Epithelial cell of proximal tubule (primary cell): ENCODE measurements at places on chromosomes 4 and X. TPM values are rescaled to one million over a fixed set of nuclear protein-coding genes. Genes with fewer than 3 reads are reported as not detected.

The CTAG1B gene
- not detected in 2 replicates for total RNA-seq

The PABPC5 gene
- 1.3 and 2.0 TPM in 2 replicates for total RNA-seq

The CNKSR2 gene
- 1.4 and 3.4 TPM in 2 replicates for total RNA-seq

The PNCK gene
- total RNA-seq: 0.86 TPM in 1 of 2 replicates, not detected in the other

The GPR82 gene
- not detected in 2 replicates for total RNA-seq

The ZNF711 gene
- total RNA-seq: 2.5 and 4.3 TPM in 2 replicates

The KIT gene
- 0.12 and 0.22 TPM in 2 replicates for total RNA-seq

The G3BP2 gene
- total RNA-seq: 109 and 113 TPM in 2 replicates

The FAM241A gene
- 1.1 and 1.4 TPM in 2 replicates for total RNA-seq

The HHIP gene
- 0.92 and 1.7 TPM in 2 replicates for total RNA-seq

The AIFM1 gene
- 17.1 and 29.8 TPM in 2 replicates for total RNA-seq

The MCF2 gene
- 0.07 and 0.17 TPM in 2 replicates for total RNA-seq

The HCFC1 gene
- total RNA-seq: 59.7 and 61.9 TPM in 2 replicates

The GYG2 gene
- 0.75 and 1.0 TPM in 2 replicates for total RNA-seq

The ARSJ gene
- 28.5 and 31.9 TPM in 2 replicates for total RNA-seq

The MAGEC1 gene
- total RNA-seq: not detected in 2 replicates

The SYTL5 gene
- 0.14 and 0.17 TPM in 2 replicates for total RNA-seq

The TNIP3 gene
- 0.07 and 0.46 TPM in 2 replicates for total RNA-seq

The DMP1 gene
- not detected in 2 replicates for total RNA-seq

The OPN1LW gene
- not detected in 2 replicates for total RNA-seq

The RBM46 gene
- 0.40 and 0.43 TPM in 2 replicates for total RNA-seq

The POF1B gene
- not detected in 2 replicates for total RNA-seq

The PASD1 gene
- total RNA-seq: not detected in 2 replicates

The GPR50 gene
- total RNA-seq: not detected in 2 replicates

The ZDHHC15 gene
- total RNA-seq: 0.29 and 1.1 TPM in 2 replicates

The USP51 gene
- 0.80 and 1.0 TPM in 2 replicates for total RNA-seq

The FGF5 gene
- total RNA-seq: 2.3 and 5.8 TPM in 2 replicates

The EDA gene
- total RNA-seq: 0.80 and 1.6 TPM in 2 replicates

The KIF4A gene
- 26.8 and 28.6 TPM in 2 replicates for total RNA-seq

The TXK gene
- total RNA-seq: 1.3 and 2.0 TPM in 2 replicates

The DGKK gene
- total RNA-seq: under 0.01 TPM in 1 of 2 replicates, not detected in the other
